ENCODE measurements at places on chromosomes 7 and 10. TPM values are rescaled to one million over a fixed set of nuclear protein-coding genes. Genes with fewer than 3 reads are reported as not detected.

The ADRB1 gene
- polyA plus RNA-seq: 1.3 TPM

The ATOH7 gene
- 1.4 TPM for polyA plus RNA-seq

The SUN3 gene
- not detected for polyA plus RNA-seq

The AQP1 gene
- 144 TPM for polyA plus RNA-seq

The OR9A2 gene
- polyA plus RNA-seq: not detected

The DEPP1 gene
- 33.5 TPM for polyA plus RNA-seq
